ENCODE measurements at places on chromosomes 11 and 22.
A peak's percentile ranks its signal among the peaks of the same experiment; 100 is the strongest.

DNA sequence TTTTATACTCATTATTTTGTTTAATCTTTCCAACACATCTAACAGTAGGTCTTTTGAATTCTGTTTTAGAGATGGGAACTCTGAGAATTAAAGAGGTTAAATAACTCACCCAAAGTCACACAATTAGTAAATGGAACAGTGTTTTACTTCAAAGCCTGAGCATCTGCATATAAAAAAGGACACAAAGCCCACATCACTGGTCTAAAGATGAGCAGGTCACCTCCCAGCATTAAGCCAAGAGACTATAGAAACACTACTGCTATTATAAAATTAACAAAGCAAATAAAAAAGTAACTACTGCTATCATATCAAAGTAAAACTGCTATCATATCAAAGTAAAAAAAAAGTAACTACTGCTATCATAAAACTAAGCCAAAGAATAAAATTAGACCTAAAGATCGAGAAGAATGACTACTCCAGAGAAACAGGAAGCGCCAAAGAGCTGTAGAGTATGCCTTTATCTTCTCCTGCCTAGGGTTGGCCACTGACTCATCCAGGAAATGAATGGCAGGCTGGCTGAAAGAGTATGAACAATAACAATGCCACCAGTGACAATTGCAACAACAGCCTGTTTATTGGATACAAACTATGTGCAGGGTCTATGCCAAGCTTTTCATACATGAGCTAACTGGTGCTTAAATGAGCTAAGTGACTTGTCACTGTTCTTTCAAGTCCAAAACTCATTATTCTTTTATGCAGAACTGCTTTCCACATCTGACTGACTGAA lies 1153.0 kb upstream of the TENM4 start:
- DNase-seq, result no peak

DNA sequence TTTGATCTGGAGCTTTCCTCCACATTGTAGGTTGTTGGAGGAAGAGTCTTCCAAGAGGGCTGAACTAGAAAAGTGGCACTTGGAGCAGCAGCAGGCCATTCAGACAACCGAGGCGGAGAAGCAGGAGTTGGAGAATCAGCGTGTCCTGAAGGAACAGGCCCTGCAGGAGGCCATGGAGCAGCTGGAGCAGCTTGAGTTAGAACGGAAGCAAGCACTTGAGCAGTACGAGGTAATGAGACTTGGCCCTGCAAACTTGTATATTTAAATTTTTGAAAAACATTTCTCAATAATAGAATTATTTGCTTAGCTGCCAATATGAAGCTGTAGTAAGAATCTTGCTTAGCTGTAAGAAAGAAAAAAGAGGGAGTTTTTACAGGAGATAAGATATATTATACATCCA lies 84.0 kb downstream of the SWAP70 start:
- DNase-seq, result no peak

- no peak for DNase-seq
Measured at GRCh38 chr22:37731804-37732471, 35.1 kb downstream of the TRIOBP start.

DNA sequence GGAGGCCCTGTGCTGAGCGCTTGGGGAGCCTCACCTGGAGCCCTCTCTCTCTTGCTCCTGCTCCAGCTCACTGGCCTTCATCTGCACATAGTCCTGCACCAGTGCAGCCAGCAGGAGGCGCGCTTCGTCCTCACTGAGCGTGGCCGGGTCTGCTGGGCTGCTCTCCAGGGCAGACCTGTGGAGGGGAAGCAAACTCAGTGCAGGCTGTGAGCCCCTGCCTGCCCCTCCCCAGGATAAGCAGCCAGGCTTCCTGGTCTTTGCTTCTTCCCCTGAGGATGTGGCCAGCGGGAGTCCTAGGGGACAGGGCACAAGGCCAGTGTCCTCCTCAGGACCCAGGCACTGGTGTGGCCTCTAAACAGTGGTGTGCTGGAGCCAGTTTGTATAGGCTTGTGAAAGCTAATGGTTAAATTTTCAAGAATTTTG lies 2.2 kb downstream of the CALCA start:
- DNase-seq, result no peak

DNA sequence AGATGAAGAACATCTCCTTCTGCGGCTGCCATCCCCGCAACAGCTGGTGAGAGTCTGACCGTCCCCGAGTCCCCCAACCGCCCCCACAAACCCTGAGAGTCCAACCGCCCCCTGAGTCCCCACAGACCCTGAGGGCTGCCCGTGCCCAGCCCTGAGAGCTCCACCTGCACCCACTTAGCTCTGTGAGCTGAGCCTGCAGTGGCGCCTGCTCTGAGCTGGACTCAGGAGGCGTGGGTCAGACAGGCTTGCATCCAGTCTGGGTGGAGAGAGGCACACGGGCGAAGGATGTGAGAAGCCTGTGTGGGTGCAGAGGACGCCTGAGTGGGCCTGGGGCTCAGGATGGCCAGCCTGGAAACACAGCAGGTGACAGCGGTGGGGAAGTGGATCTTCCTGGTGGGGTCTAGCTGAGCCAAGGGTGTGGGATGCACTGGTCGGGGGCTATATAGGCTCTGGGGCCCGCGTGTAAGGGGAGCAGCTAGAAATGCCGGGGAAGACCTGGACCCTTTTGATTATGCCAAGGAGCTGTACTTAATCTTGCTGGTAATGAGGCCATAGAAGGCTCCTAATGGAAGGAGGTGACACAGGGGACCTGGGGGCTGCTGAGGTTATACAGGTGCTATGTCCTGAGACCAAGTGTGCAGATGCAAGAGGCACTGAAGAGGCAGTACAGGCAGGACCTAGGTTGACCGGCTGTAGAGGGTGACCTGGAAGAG lies 6.5 kb downstream of the MAPK8IP2 start:
- DNase-seq, result no peak

GRCh38 chr22:45087802-45088201 lies 75.9 kb upstream of the NUP50 start:
- no peak for DNase-seq

- no peak for DNase-seq
Measured at GRCh38 chr11:112167145-112167544, at the start of gene TEX12. TSS of gene TEX12 (plus strand) at chr11:112167372. CDS start at chr11:112169269, 1,897 bp downstream.

- DNase-seq, result no peak
Measured at GRCh38 chr11:119087123-119087522, 2.4 kb downstream of the HMBS start.

- no peak for DNase-seq
Measured at GRCh38 chr22:50660306-50660705, 12.3 kb upstream of the SHANK3 start.

DNA sequence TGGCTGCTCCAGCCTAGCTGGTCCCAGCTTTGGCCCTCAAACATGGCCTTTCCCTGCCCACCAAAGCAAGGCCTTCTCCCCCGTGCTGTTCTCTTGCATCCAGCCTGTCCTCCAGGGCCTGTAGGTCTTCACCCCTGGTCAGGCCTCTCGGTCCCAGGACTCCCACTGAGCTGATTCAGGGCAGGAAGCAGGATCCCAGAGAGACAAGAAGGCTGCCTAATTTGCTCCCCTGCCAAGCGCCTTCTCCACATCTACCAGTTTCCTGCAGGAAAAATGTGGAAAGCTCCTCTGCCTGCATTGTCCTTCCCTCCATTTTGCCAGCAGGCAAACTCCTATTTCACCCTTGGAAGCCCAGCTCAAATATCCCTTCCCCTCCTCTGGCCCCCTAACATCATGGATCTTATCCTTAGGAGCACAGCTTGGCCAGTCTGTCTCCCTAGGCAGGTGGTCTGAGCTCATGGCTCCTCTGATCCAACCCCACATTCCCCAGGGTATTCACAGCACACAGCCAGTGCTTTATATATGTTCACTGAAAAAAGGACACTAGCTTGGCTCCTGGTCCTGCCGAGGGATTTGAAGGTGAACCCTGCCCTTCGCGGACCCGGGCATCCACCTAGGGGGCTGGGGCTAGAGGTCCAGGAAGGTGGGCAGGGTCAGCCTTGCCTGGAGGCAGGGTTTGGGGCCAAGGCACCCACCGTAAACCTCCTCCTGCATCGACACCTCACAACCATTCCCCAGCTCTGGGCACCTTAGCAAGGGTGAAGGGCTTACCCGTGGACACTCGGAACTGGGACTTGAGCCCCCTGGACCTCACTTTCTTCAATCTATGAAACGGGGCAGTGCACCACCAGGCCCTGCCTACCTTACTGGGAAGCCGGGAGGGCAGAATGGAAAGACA lies 968 bp downstream of the RHBDD3 start:
- peak; percentile 7 for DNase-seq

DNA sequence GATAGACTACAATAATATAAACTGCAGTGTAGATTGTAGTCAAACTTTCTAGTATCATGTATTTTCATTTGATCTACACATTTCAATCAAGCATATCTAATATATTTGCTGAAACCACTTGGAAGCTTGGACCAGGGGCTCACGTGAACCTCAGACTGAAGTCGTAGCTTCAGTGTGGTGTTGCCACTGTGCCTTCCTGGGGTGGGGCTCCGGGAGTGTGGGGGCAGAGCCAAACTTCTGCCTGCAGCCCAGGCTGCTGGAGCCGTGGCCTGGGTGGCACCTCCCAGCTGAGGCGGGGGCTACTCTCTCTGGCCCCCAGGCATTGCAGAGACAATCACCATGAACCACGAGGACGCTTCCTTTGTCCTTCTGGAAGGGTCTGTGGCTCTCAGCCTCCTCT lies 36.3 kb upstream of the IGSF9B start:
- no peak for DNase-seq

DNA sequence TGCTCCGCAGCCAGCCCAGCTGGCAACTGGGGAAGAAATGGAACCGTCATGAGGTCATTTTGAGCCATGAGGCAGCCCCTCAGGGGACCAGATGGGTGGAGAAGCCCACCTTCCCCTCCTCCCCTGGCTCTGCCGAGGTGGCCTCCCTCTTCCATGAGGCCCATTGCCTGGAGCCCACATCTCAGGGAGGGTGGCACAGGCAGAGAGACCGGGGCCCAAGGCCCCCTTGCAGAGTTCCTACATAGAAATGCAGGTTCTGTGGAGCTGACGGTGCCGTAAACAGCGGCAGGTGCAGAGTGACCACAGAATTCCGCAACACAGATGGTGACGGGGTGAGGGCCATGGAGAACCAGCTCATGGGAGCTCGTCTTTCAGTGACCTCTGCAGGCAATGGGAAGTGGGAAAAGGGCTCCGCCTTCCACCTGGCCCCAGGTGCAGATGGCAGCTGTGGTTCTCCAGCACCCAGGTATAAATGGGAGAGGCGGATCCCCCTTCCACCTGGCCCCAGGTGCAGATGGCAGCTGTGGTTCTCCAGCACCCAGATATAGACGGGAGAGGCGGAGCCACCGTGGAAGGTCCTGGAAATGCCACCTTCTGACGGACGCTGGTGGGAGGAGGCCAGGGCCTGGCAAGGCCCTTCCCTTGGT lies 765.4 kb downstream of the BRD1 start:
- no peak for DNase-seq

DNA sequence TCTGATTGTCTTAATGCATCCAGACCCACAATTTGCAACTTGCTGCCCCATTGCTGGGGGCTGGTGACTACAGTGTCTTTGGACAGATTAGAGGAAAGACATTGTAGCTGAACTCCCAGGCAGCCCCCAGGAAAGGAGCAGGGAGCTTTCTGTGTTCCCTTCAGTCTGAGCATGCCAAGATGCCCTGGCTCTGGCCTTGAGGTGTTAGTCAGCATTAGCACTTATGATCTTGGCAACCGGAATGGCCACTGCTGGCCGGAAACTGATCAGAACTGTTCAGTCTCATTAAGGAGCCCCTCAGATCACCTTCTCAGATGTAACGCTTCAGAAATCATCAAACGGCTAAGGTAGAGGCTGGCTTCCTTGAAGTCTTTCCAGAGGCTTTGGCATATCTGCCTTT lies 195.2 kb downstream of the NAV2 start:
- DNase-seq, result no peak

DNA sequence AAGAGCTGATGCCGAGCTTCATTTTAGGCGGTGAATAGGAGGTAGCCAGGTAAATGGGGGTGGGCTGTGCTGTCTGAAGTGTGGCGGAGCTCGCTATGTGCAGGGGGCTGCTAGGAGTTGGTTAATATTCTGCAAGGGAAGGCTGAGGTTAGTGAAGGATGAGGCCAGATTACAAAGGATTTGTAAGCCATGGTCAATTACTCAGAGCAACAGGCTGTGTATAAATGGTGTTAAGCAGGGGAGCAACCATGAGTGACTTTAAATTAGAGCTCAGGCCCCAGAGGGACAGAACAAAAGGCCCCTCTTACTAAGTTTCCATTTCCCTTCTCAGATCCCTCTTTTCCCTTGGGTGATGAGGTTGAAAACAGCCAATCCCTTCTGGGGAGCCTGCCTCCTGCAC lies 7.3 kb upstream of the MCAM start:
- DNase-seq, result no peak

- DNase-seq, result peak; percentile 26
Measured at GRCh38 chr11:69240332-69241074, 53.5 kb upstream of the MYEOV start.

- DNase-seq, result no peak
Measured at GRCh38 chr11:117572129-117572528, 224.9 kb downstream of the DSCAML1 start.

DNA sequence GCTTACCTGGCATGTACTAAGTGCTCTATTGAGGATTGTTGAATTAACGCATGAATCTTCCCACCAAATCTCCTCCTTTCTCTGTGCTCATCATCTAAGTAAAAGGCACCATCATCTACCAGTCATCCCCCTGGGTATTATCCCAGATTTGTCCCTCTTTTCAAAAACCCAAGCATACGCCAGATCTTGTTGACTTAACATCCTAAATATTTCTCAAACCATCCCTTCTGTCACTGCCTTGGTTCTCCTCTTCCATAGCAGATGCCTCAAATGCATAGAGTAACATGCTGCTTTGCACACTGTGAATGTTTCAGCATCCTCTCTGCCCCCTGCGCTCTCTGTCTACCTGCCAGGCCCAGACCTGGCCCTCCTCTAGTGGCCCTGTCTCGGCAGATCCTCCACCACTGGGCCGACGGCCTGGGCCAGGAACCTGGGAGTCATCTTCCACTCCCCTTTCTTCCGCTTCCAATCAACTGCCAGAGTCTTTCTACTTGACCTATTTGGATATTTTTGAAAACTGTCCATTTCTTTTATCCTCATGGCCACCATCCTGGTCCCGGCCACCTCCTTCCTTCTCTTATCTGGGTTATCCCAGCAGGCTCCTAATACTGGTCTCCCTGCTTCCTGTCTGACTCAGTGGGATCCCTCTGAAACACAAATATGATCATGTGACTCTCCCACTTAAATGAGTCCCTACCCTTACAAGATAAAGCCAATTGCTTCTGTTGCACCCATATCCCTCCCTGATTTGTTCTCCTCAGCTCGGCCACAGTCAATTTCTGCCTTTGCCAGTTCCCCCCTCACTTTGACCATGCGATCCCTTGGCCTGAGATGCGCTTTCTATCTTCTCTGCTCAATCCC lies 3.4 kb upstream of the TAB1 start:
- DNase-seq, result no peak

DNA sequence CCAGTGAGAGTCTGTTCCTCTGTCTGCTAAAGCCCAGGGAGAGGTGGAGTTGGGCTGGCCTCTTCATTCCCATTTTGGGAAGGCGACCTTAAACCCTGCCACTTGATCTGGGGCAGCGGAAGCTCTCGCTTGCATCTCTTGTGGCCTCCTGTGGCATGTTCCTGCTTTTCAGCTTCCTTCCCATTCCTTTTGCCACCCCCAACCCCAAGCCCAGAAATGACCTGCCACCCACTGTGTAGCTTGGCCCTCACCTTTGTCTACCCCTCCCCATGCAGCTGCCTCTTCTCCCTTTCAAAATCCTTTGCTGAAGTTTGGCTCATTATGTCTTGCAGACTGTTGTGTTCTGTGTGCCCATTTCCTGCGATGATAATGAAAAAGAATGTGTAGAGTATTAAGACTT lies 110.2 kb downstream of the DBX1 start:
- no peak for DNase-seq
